ENCODE measurements at places on chromosomes 16 and 17.

DNA sequence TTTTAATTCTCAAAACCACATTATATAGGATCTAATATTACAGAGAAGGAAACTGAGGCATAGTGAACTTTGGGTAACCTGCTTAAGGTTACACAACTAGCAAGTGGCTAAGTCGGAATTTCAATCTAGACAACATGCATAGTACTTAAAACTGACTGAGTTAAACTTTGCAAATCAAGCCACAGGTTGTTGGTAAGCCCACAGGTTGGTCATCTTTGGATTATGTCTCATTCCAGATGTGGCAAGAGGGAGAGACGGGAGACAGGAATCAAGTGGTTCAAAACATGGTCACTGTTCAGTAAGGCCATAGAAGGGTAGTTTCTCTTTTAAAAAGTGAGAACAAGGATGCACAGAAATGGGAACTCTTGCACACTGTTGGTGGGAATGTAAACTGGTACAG lies 57.1 kb downstream of the MYO1D start:
- DNase-seq: no peak

DNA sequence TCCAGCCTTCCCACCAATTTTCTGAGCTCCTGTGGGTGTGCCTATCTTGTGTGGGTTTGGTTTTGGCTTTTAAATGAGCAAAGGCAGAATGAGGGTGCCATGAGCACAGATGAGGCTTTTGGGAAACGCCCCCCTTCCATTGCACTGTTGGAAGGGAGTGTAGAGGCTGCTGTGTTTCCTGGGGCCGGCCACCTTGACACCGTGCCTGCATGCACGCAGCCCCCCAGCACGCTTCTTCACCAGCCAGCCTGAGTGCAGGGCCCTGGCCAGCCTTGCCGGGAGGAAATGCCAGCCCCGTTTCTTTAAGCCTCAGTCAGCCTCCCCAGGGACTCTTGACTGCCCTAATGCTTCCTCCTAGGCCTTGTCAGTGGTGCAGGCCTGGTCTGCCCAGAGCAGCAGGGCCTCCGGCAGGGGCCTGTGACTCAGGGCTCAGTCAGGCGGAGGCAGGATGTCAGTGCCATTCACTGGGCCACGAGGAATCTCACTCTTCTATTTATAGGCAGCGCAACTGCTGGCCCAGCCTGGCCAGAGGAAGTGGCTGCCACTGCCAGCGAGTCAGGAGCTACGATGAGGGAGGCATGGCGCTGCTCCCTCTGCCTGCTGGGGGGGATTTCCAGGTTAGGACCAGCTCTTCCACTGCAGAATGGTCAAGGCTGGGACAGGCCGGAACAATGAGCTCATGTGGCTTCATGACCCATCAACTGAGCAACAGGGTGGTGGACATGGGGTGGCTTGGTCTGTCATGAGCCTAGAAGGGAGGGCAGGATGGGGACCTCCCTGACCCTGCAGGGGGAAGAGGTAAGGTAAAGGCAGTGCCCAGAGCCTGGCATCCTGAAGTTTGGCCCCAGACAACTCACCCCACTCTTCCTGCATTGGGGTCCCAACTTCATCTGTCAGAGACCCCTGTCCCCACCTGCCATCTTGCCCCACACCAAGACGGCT lies 205.2 kb downstream of the RAB11FIP4 start:
- peak; percentile 10 for DNase-seq

- no peak for DNase-seq
Observed at GRCh38 chr16:12324152-12324551, 347.6 kb downstream of the SNX29 start.

GRCh38 chr16:12906765-12907516 lies 5.5 kb downstream of the SHISA9 start:
- DNase-seq: no peak

DNA sequence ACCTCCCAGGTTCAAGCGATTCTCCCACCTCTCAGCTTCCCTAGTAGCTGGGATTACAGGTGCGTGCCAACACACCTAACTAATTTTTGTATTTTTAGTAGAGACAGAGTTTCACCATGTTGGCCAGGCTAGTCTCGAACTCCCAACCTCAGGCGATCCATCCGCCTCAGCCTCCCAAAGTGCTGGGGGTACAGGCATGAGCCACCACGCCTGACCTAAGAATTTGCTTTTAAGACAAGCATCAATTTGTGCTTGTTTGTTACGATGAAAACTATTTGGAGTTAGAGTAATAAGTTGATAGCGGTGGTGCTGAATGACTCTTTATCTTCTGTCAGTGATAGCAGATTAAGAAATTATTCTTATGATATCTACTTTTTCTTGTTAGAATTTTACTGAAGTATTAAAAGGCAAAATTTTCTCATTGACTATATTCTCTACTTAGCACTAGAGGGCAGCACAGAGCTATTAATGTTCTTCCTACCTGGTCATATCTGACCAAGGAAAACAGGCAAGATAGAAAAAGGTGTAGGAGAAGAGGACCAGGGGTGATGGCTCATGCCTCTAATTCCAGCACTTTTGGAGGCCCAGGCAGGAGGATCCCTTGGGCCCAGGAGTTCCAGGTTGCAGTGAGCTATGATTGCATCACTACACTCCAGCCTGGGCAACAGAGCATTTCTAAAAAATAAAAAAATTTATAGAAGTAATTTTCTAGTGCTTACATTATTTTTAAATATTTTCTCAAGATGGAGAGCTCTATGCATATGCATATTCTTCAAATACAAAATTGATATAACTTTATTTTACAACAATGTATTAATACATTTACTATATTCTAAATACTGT lies 24.5 kb downstream of the STXBP4 start:
- DNase-seq: peak; percentile 53

- DNase-seq: no peak
Observed at GRCh38 chr17:75610103-75610984, 22.7 kb downstream of the MYO15B start.

- no peak for DNase-seq
Observed at GRCh38 chr16:77807021-77807420, 18.7 kb downstream of the VAT1L start.

DNA sequence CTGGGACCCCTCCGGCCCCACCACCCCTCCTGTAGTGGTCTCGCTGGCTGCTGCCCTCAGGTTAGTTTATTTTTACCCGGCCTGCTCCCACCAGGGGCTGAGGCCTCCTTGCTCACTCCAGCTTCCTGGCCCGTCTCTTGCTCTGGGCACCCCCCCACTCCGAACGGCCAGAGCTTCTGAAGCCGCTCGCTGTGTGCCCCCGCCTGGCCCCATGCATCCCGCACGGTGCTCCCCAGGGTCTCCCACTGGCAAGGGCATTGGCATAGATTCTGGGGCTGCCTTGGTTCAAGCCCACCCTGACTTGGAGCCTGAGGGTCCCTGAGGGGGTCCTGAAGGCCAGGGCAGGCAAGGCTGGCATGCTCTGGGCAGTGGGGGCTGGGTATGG lies 186.4 kb downstream of the SEC14L1 start:
- DNase-seq: no peak

GRCh38 chr17:40303708-40304551 lies 5.0 kb upstream of the RARA start:
- DNase-seq: no peak

GRCh38 chr16:89058812-89059211 lies 34.8 kb upstream of the ACSF3 start:
- DNase-seq: no peak

GRCh38 chr16:3937066-3937875 lies 56.8 kb upstream of the CREBBP start:
- DNase-seq: no peak

- DNase-seq: no peak
Observed at GRCh38 chr16:87353613-87354012, 30.0 kb downstream of the FBXO31 start.

DNA sequence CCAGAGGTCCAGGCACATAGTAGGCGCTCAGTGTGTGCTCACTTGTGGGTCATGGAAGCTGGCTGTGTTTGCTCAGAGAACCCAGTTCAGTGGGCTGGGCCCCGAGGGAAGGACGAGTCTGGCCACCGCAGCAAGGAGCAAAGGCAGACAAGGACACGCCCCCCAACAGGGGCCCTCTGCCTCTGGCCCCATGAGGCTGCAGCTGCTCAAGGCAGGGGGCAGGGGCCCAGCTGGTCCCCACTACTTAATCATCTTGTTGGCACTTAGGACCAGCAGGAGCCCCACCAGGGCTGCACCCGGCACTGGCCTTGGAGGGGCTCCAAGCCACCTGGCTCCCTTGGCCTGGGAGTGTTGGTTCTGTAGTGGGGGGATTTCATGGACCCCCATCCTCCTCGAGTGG lies 16.1 kb downstream of the KCNJ12 start:
- DNase-seq: no peak

DNA sequence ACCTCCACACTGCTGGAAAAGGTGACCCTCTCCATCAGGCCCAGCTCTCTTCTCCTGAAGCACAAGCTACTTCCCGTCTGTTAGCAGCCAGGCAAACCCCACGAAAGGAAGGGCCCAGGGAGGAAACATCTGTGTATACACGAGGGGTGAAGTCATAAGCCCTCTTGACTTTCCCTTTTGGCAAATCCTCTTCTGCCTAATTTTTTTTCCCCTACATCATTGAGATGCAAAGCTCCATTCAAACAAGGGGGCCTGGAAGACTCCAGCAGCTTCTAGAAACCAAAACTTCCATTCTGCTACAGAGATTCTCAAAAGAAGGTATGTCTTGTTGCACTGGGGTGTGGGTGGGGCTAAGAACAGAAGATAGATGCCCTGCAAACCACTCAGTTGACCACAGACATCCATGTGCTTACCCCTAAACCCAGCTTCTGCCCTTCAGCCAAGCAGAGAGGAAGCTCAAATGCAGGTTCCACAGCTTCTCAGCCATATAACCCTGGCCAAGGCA lies 145.6 kb upstream of the RCVRN start:
- DNase-seq: no peak

GRCh38 chr17:7238420-7239090 lies 702 bp downstream of the PHF23 start:
- no peak for DNase-seq

DNA sequence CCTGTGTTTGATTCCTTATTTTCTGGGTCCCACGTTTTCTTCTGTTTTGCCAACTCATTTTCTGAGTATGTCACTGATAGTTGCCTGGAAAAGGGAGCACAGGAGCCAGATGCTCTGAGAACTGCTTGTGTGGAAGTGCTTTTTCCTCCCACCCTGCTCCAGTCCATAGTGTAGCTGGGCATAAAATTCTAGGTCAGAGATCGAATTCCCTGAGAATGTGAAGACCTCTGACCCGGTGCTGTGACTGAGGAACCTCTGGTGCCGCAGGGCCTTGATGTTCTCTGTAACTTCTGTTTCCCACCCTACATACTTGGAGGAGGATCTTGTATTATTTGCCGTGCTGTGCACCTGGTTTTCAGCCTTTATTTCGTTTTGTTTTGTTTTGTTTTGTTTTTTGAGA lies 19.5 kb upstream of the CAPN15 start:
- no peak for DNase-seq

- peak; percentile 83 for DNase-seq
Observed at GRCh38 chr16:27237219-27238015, 31.2 kb downstream of the NSMCE1 start.

- DNase-seq: peak; percentile 34
Observed at GRCh38 chr16:67910158-67910557, 17.1 kb downstream of the PSKH1 start.

- no peak for DNase-seq
Observed at GRCh38 chr17:6608321-6608720, 32.2 kb downstream of the KIAA0753 start.

DNA sequence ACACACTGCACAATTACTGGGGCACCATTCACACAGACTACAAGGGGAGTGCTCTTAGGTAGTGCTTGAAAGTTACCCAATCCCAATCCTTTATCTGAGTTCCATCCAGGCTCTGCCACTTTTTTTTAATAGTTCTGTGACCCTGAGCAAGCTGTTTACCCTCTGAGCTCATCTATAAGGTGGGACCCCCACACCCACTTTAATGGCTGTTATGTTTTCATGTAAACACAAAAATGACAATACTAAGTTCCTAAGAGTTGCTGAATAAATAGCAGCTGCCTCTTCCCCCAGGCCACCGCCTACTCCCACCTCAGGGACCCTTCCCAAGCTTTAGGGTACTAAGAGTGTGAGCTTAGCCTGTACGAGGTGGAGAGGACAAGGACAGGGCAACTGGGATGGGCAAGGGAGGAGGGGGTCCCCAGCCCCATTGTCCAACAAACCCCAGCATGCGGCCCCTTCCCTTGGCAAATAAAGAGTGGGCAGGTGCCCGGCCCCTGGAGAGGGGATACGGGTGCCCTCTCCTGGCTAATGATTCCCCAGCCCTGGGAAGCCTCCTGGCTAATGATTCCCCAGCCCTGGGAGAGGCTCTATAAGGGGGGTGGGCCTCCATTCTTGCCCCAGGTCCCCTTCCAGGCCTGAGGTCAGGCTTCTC lies 14.6 kb downstream of the SLC13A2 start:
- DNase-seq: no peak

DNA sequence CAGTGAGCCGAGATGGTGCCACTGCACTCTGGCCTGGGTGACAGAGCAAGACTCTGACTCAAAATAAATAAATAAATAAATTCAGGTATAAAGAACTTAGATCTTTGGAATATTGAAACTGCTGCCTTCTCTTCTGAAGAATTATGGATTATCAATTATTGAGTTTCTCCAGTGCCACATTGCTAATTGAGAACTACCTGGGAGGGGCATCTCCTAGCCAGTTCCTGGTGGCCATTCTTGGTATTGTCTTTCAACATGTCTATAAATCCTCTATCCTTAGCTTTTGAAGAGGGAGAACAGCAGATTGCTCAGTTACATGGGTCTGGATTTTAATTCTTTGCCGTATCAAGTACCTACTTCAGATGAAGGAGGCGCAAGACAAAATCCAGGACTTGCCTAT lies 29.2 kb downstream of the CALCOCO2 start:
- DNase-seq: no peak

- no peak for DNase-seq
Observed at GRCh38 chr17:21295036-21295952, 10.8 kb downstream of the MAP2K3 start.

DNA sequence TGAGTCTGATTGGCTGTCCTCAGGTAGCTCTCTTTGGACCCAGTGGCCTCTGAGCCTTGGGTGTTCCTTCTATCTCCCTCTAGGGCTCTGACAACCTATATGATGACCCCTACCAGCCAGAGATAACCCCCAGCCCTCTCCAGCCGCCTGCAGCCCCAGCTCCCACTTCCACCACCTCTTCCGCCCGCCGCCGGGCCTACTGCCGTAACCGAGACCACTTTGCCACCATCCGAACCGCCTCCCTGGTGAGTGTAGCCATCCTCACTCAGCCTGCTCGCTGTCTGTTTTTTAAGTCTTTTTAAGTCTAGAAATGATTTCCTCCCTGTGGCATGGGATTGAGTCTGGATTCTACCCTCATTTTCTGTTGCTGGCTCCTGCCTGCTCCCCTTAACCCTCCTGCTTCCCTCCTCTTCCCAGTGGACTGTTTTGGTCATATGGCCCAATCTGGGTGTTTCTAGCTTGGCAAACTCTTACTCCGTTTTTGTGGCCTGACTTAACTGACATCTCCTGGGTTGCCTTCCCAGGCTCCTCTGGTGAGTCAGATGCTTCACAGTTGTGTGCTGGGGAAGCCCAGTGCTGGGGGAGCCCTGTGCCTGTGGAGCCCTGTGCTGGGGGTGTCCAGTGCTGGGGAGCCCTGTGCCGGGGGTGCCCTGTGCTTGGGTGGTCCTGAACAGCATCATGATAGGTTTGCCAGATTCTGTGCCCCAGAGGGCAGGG lies 9.9 kb downstream of the TAOK2 start:
- DNase-seq: no peak
